NCI-H1105 (cell line): ENCODE measurements at places on chromosomes 11 and 22.

DNA sequence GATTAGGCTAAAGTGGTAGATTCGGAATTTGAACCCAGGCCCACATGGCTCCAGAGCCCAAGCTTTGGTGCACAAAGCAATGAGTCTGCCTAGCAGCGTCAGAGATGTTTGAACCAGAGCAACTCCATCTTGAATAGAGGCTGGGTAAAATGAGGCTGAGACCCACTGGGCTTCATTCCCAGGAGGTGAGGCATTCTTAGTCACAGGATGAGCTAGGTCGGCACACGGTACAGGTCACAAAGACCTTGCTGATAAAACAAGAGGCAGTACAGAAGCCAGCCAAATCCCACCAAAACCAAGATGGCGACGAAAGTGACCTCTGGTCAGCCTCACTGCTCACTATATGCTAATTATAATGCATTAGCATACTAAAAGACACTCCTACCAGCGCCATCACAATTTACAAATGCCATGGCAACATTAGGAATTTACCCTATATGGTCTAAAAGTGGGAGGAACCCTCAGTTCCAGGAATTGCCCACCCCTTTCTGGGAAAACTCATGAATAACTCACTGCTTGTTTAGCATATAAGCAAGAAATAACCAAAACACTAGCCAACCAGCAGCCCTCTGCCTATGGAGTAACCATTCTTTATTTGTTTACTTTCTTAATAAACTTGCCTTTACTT lies 40.3 kb upstream of the DAGLA start:
- no peak for DNase-seq

GRCh38 chr11:128824191-128825049 lies 42.7 kb downstream of the KCNJ1 start:
- no peak for DNase-seq

GRCh38 chr11:25790396-25790795 lies 541.5 kb upstream of the ANO3 start:
- no peak for DNase-seq

- DNase-seq, result no peak
Measured at GRCh38 chr11:32139896-32140520, 49.1 kb downstream of the RCN1 start.

GRCh38 chr11:44403587-44404273 lies 93.8 kb upstream of the ALX4 start:
- no peak for DNase-seq

- DNase-seq, result no peak
Measured at GRCh38 chr11:95898782-95899181, 25.1 kb downstream of the MTMR2 start.

GRCh38 chr11:47154616-47155570 lies 21.8 kb downstream of the ARFGAP2 start:
- DNase-seq, result no peak

GRCh38 chr11:94721565-94722292 lies 46.4 kb upstream of the AMOTL1 start:
- DNase-seq, result no peak

DNA sequence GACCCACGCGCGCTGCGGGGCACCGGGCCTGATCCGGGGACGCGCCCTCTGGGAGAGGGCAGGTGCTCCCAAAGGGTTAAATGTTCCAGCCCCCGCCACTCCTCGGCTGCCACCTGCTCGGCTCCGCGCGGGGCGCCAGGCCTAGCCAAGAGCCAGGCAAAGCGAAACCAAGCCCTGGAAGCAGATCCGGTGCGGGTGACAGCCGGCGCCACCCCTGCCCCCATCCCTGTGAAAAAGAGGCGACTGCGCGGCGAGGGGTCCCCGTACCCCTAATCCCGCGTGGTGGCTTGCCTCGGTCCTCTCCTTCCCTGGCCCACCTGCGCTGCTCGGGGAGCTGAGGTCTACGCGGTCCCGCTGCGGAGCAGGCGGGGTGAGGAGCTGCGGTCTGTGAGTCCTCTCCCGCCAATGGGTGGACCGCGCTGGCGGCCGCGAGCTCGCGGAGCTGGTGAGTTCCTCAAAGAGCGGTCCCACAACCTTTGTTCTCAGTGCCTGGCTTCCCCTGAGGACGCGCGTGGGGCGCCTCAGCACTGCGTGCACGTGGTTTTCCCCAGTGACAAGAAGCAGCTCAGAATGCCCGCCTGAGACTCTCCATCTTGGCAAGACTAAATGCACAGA lies at the start of gene ME3:
Gene ME3 (minus strand): TSS at position 610 of the 615 bp plus-strand sequence.
- DNase-seq, result peak; percentile 57

DNA sequence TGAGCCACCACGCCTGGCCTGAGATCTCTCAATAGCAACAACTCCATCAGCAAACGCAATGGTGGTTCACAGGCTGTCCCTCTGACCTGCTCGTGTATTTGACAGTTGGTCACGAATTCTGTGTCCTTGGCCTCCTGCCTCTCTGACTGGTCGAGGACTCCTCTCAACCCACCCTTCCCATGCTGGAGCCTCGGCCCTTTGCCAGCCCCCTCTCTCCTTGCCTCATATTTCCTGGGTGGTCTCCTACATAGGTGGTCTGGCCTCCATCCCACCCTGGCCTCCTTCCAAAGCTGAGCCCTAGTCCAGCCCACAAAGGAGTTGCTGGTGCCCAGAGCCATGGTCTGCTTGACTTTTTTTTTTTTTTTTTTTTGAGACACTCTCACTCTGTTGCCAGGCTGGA lies 11.4 kb upstream of the A4GALT start:
- no peak for DNase-seq

- DNase-seq, result no peak
Measured at GRCh38 chr11:115985896-115986295, 481.7 kb upstream of the CADM1 start.

GRCh38 chr11:74923125-74923524 lies 25.8 kb downstream of the XRRA1 start:
- no peak for DNase-seq

DNA sequence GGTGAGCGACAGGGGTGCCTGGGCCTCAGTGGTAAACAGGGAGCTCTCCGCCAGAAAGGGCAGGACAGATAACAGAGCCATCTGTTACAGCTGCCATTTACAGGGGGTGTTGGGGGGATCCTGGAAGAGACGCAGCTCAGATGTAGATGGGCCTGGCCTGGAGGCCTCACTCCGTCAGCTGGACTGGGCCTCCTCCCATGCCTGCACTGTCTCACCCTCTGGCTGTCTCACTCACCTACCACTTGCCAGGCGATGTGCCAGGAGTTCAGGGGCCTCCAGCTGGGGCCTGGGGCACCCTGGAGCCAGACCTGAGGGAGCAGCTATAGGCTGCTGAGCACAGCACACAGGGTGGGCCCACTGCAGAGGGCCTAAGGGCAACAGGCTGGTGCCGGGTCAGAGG lies 16.3 kb upstream of the SUSD2 start:
- no peak for DNase-seq

DNA sequence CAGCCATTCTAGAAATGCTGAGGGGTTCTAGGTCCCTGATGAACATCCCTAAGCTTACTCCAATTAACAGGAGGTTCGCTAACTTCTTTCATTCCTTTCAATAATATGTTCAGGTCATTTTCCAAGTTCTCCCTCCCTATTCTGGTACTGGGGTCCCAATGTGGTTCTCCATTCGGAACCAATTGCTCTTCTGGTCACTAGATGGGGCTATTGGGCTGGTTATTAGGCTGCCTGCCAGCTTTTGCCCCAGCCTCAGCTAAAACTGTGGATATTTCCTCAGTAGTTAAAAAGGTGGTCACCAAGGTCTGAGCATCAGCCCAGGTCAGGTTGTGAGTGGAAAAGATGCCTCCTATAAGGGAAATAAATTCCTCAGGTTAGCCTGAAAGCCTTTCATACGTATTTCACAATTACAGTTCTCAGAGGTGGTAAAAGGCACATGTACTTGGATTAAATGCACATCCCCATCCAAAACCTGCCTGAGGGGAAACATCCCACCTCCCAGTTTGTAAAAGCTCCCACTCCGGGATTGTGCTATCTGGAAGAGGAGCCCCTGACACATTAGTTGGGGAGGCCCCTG lies 161.1 kb upstream of the CCDC179 start:
- DNase-seq, result peak; percentile 24

- no peak for DNase-seq
Measured at GRCh38 chr22:44941207-44941606, 68.6 kb downstream of the PHF21B start.

- no peak for DNase-seq
Measured at GRCh38 chr11:17783878-17784277, 49.3 kb downstream of the KCNC1 start.

- no peak for DNase-seq
Measured at GRCh38 chr22:48622891-48623545, 1204.7 kb downstream of the BRD1 start.

DNA sequence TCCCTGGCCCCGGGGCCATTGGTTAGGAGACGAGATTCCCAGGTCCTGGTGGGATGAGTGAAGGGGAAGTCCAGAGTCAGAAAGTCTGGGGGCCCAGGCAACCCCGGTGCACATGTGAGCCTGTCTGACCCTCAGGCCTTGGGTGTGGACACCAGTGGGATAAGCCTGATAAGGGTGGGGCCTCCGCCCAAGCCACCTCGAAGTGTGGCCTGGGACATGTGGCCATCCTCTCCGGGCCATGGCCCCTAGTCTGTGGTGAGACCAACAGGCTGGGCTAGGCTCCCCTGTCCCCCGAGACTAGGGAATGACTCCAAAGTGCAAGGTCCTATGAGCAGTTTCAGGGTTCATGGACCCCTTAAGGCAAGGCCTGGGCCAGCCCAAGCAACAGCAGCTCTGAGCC lies 6.3 kb downstream of the CABP7 start:
- DNase-seq, result no peak

- DNase-seq, result no peak
Measured at GRCh38 chr11:128771102-128771501, 77.2 kb downstream of the FLI1 start.

DNA sequence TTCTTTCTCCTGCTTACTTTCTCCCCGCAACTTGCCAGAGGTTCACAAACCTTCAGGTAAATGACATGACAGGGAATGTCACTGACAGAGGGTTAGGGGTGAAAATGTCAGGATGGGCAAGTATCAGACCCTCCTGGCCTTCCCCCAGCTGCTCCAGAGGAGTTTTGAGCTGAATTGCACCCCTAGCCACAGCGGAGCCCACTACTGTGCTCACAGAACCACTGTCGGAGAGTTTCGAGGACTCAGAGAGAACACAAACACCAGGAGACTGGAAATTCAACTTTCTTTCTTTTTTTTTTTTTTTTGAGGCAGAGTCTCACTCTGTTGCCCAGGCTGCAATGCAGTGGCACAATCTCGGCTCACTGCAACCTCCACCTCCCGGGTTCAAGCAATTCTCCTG lies 21.5 kb upstream of the P2RY2 start:
- no peak for DNase-seq

GRCh38 chr11:45869551-45869950 lies 15.9 kb upstream of the MAPK8IP1 start:
- DNase-seq, result no peak

GRCh38 chr11:1208394-1209261 lies 14.2 kb upstream of the MUC5B start:
- DNase-seq, result no peak
